ENCODE measurements at places on chromosomes 12 and 14.

DNA sequence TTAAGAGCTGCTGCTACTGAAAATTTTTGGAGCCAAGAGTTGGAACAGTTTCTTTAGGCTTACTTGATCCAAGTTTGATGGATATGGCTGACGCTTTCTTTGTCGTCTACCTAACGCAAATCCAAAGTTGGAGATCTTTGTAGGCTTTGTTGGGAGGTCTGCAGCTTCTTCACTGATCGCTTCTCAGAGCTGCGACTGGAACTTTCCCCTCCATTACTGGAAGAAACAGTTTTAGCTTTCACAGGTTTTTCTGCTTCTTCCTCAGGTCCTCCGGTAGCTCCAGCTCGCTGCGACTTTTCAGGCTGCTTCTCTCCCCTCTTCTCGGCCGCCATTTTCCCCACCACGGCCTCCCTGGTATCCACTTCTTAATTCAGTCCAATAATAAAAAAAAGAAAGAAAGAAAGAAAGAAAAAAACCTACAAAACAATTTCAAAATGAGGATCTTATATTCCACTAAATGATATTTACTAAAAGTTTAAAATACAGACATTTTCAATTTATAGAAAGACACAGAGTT, 178.1 kb upstream of the HMGA2 start:
- no peak for DNase-seq

DNA sequence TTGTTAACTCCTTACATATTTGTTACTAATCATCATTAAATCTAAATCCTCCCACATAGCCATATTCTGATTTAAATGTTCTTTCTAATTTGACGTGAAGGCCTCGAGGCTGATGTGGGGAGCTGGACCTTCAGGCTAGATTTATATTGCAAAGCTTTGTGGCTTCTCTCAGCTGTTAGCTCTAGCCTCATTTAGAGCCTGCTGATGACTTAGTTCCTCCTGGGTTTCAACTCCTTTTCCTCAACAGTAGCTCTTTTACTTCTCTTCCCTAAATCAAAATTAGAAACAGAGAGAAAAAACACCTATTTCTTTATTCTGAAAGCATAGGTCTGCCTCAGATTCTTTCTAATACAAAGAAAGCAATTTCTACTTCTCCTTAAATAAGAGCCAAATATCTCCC, 477.5 kb upstream of the CCDC196 start:
- DNase-seq = peak; percentile 14

- DNase-seq = no peak
These were observed 440.8 kb downstream of the AEBP2 start for GRCh38 chr12:19880076-19880475.

DNA sequence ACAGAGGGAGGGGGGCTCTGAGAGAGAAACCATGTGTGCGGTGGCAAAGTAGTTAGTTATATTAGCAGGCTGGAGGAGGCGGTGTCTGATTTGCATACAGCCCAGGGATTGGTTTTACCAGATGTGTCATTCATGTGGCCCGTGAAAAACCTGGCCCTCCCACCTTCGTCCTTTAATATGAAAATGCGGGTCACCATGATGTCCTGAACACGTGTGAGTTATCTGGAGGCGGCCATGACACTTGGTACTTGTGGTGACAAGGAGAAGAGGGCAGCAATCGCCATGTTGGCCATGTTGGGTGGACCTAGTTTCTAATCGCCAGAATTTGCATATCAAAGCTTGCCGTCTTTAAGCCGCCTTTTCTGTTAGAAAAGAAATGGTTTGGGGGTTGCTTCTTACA, 108.8 kb downstream of the RAD51B start:
- no peak for DNase-seq

GRCh38 chr14:104230119-104230815, 91.9 kb downstream of the KIF26A start:
- DNase-seq = no peak

DNA sequence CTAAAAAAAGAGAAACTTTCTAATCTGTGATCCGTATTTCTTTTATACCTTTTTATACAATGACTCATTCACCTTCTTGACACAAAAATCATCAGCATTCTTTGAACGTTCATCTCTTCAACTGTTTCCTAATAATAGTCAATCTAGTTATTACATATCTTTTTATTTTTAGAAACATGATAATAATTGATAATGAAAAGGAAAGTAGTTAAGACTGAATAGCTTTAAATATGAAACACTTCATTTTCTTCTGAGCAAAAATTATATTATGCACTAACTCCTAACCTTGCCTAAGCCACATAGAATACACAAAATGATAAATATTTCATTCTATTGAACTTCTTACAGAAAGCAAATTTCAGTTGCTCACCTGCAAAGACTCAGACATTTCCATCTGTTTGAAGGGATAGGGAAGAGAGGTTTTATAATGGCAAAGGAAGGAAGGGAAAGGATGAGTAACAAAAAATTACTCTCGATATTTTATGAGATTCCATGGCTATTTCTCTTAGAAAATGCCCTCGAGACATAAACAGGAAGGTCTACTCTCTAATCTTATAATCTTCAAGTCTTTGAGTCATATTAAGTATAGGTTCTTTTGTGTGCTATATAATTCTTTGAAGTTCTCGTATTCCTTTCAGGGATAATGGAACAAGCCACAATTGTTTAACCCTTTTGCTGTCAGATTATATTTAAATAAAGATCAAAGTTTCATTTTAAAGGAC, 7.5 kb upstream of the KLHL42 start:
- no peak for DNase-seq

GRCh38 chr12:25546318-25546717, 6.8 kb downstream of the LMNTD1 start:
- no peak for DNase-seq

GRCh38 chr14:54754623-54755386, 147.8 kb downstream of the GCH1 start:
- no peak for DNase-seq

GRCh38 chr12:68001486-68002466, 12.5 kb downstream of the IFNG-AS1 start:
- peak; percentile 7 for DNase-seq

- no peak for DNase-seq
These were observed 14.2 kb downstream of the UBE3B start for GRCh38 chr12:109491671-109492070.

- peak; percentile 72 for DNase-seq
These were observed 1.6 kb downstream of the SUDS3 start for GRCh38 chr12:118377884-118378470.

Measured in astrocyte of the hippocampus (primary cell).